AG04450 (cell line): ENCODE measurements at places on chromosomes 2 and 18.

GRCh38 chr18:54765636-54766375 is 62.5 kb upstream of the RAB27B start:
- no peak for DNase-seq

GRCh38 chr2:237300739-237301138 is 113.2 kb downstream of the COL6A3 start:
- no peak for DNase-seq

DNA sequence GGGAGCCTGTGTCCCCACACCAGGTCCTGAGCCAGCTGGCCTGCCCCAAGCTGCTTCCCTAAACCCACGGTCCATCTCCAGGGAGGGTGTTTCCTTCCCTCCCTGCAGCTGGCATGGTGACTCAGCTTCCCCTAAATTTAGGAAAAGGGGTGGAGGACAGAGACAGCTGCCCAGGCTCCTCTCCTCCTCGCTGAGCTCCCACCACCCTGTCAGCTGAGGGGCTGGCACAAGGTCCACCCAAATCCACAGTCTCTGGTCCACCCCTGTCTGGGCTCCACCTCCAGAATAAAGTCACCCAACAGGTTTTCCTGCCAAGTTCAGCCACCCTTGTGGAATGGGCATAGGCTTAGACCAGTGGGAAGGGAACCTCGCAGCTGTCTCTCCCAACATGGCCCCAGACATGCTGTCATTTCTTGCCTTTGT is 156.5 kb downstream of the TNS1 start:
- DNase-seq = no peak

GRCh38 chr2:84878459-84878858 is 2.4 kb downstream of the TRABD2A start:
- DNase-seq = no peak

- no peak for DNase-seq
These were observed 52.5 kb downstream of the MARCHF4 start for GRCh38 chr2:216319771-216320170.

DNA sequence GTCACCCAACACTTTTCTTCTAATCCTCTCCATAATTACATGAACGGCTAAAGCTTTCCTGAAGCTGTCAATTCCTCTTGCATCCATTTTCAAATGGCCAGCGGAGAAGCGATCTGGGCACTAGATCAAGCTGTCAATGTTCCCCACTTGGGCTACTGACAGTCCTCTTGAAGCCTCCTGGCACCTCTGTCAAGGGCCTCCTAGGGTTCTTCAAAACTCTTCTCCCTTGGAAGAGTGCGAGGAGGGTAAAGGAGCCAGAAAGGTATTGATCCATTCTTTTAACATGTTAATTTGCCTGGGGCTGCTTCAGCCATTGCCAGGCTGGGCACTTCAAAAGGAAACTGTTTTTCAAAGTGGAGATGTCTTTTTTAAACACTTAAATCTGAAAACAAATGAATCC is 19.8 kb downstream of the EPHA4 start:
- no peak for DNase-seq

- no peak for DNase-seq
These were observed 57.0 kb upstream of the TXNDC2 start for GRCh38 chr18:9828506-9829396.

DNA sequence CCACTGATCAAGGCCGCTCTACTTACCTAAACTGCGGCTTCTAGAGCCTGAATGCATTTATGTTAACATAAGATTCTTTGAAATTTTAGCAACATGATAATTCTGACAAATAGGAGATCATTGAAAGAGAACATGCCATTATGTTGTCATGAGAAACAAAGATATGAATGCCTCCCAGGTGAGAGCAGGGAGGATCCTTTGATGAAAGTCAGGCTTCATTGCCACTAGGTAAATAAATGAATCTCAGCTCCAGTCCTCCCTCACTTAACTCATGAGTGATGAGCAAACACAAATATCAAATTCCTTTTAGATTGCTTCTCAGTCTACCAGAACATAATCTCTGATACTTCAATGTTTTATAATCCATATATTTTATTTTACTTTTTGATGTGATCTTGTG is 463.2 kb upstream of the CDH7 start:
- no peak for DNase-seq

GRCh38 chr2:25369439-25369838 is 27.7 kb upstream of the DNMT3A start:
- no peak for DNase-seq

GRCh38 chr2:221422516-221423209 is 149.4 kb downstream of the EPHA4 start:
- DNase-seq = no peak
